Activated CD8-positive, alpha-beta T cell treated with anti-CD3 and anti-CD28 coated beads, Interleukin-2, amount 10 ng/mL, durations not matched to agents 7 days and 5 days (primary cell): ENCODE measurements at places on chromosomes 6 and 20.
A peak's percentile ranks its signal among the peaks of the same experiment; 100 is the strongest.

DNA sequence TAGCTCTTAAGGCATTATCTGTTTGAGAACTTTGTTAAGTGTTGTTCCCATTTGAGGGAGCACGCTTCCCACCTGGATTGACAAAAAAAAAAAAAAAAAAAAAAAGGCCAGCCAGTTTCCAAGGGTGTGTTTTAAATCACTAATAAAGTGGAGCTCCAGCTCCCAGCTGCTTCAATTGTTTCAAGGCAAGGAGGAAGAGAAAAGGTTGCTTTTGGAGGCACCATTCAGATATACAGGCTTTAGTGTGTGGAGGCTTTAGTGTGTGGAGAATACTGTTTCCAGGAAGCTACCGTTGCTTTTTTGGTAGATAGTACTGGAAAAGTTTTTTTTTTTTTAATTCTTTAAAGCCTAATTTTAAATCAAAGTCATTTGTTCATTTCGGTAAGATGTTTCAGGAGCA lies 17.3 kb downstream of the BMP2 start:
- DNase-seq = no peak

DNA sequence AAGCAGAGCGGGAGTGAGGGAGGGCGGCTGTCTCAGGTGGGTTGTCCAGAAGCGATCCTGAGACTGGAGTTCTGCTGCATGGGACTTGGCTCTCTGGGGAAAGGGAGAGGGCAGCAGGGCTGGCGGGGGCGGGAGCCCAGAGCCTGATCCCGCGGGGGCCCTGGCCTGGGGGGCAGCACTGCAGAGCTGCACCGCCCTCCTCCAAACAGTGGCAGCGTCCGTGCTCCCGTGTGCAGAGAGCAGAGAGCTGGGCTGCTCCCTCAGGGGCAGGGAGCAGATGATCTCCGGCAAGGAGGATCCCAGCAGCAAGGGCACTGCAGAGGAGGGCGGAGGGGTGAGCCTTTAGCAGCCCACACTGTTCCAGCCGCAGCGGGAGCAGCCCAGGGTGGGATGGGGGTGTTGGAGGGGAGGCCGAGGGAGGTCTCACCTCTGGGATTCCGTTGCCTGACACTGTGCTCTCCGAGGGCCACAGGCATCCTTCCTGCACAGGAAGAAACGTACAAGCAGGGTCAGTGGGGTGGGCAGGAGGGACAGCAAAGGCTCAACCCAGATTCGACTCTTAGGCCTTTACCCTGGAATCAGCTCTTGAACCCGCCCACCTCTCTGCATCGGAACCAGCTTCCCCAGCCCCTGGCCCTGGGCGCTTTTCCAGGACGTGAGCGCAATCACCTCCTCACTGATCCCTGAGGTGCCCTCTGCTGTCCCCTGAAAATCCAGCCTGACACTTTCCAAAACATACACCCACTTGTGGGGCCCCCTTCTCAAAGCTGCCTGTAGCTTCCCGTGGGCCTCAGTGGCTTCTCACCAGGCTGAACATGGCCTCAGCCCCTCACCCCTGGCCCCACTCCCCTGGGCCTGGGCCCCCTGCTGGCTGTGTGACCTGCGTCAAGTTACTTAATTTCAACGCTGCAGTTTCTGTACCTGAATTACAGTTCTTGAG lies 32.6 kb upstream of the ZBP1 start:
- DNase-seq = no peak

- DNase-seq = no peak
Measured at GRCh38 chr20:1467355-1468116, 887 bp upstream of the NSFL1C start.

- DNase-seq = no peak
Measured at GRCh38 chr6:43921039-43921438, 151.0 kb downstream of the VEGFA start.

DNA sequence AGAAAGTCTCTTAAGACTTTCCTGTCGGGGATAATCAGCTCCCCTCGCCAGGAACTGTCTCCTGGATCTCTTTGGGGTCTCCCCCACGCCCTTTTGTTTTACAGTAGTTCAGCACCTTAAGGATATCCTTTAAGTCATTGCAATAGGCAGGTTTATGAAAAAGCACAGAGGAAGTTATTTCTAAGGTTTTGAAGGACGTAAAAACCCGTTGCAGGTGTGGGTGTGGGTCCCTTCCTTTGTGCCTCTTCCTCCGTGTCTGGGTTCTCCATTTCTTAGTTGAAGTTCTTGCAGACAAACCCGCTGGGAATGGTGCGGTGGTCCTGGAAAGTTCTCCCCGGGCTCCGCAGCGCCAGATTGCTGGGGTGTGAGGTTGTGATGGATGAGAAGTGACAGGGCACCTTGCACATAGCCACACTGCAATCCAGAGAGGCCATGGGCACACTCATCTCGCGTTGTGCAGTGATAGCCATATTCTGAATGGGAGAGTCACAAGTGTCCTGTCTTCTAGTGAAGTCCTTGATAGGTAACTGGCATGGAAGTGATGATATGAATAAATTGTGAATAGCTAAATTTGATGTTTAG lies 65.2 kb downstream of the GTF2H5 start:
- DNase-seq = no peak

DNA sequence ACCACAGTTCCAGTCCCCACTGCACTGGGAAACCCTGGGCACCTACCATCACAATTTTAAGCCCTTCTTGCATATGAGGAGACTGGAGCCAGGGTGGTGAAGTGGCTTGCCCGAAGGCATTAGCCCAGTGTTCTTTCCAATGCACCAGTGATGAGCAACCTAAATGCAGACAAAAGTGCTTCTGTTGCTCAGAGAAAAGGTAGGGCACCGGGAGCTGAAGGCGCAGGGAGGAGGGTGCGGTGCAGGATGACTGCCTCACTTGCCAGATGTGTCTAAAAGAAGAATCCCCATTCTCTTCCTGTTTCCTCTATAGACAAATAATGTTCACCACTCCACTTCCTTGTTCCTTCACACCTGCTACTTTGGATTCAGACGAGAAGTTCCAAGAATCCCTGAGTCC lies 86.5 kb downstream of the QRSL1 start:
- DNase-seq = no peak

DNA sequence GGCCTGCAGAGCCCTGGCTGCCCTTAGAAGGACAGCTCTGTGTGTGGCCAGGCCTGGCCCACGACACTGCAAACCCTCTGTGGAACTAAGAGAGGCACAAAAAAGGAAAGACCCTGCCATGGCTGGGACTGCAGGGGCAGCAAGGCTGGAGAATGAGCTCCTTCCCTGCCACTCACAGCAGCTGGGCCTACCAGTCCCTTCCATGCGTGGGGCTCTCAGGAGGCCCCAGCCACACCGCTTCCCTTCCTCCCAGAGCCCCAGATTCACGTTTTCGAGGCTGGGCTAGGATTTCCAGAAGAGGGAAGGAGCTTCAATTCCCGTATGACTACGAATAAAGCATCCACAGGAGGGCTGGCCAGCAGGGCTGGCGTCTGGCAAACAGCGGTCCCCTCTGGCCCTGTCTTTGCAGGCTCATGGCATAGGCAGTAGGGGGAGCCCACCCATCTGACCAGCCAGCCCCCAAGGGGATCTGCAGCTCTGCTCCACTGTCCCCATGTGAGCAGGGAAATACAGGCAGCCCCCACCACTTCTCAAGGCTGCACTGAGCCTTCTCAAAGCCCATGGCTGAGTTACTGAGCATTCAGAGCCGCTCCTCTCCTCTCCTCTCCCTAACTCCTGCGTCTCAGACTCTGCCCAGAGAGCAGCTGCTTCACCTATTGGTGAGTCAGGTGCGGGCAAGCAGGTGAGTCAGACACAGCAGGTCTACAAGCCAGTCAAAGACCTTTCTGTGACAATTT lies 53.1 kb downstream of the NINL start:
- no peak for DNase-seq

- no peak for DNase-seq
Measured at GRCh38 chr6:7939864-7940228, 29.3 kb upstream of the TXNDC5 start.

- DNase-seq = no peak
Measured at GRCh38 chr20:2800521-2801285, at the start of gene CPXM1. CPXM1 (minus strand) TSS chr20:2800627; CDS start chr20:2800572, 55 bp downstream.

- no peak for DNase-seq
Measured at GRCh38 chr20:25856256-25856884, 159.7 kb upstream of the ZNF337 start.

GRCh38 chr20:58638467-58639181 lies 12.5 kb upstream of the STX16 start:
- no peak for DNase-seq

DNA sequence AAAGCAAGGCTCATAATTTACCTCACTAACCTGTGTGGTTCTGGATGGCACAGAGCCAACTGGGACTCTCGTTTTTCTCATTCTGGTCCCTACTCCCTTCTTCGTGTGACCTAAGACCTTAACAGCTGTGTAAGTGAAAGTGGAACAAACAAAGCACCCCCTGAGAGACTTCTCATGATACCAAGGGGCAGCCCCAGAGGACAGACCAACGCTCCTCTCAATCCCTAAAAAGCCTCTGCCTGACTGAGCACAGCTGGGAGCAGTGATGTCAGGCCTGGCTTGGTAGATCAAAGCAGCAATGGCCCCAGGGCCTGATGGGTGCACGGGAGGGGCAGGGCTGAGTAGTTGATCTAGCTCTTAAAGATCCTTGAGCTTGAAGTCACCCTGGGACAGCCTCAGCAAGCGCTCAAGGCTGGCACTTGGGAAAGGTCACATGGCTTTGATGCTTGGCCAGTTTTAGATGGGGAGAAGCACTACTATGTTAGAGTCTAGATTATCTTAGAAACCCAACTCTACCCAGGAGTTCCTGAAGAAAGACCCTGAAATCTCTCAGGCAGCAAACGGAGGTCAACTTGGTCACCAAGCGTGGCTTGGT lies 16.2 kb upstream of the TGM2 start:
- DNase-seq = no peak

DNA sequence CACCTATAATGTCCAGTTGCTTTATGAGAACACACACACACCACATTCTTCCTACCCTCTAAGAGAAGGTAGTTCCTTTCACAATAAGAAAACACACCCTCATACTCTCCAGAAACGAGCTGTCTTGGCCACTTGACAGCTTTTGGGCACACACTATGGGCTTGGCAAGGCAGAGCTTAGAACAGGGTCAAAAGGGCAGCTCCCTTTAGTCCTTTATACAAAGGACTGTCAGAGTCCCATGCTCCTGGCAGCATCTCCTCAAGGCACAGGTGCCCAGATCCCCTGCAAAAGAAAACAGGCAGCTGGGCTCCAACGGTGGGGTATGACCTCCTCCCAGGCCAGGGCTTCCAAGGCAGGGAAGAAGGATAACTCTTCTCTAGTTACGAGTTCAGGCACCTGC lies 4.9 kb upstream of the LYRM2 start:
- peak; percentile 15 for DNase-seq

DNA sequence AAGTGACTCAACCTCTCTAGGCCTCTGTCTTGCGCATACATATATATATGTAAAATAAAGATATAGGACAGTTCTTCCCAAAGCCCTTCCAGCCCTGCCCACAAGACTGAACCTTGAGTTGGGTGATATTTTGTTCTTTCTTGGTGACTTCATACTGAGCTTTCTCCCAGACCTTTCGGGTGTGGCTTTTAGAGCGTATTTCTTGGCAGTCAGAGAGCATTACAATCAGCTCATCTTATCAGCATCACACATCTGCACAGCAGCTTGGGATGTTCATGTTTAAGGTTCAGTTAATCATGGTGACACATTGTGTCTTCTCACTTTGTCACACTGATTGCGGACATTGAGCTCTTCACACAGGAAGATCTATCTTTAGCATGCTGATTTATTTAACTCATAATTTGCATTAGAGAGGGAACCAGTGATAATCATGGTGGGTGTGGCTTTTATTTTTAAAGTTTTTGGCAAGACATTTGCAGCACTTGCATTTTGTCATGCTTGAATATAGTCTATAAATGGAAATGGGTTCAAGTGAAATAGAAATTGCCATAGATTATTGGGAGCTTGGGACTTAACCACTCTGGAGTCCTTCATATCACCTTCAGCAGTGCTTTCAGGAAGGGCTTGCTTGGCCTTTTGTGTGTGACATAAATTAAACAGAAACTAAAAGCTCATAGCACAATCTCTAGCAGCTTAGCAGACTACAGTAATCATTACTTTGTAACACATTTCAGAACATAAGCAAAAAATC lies 8.3 kb downstream of the KIF3B start:
- DNase-seq = peak; percentile 52

DNA sequence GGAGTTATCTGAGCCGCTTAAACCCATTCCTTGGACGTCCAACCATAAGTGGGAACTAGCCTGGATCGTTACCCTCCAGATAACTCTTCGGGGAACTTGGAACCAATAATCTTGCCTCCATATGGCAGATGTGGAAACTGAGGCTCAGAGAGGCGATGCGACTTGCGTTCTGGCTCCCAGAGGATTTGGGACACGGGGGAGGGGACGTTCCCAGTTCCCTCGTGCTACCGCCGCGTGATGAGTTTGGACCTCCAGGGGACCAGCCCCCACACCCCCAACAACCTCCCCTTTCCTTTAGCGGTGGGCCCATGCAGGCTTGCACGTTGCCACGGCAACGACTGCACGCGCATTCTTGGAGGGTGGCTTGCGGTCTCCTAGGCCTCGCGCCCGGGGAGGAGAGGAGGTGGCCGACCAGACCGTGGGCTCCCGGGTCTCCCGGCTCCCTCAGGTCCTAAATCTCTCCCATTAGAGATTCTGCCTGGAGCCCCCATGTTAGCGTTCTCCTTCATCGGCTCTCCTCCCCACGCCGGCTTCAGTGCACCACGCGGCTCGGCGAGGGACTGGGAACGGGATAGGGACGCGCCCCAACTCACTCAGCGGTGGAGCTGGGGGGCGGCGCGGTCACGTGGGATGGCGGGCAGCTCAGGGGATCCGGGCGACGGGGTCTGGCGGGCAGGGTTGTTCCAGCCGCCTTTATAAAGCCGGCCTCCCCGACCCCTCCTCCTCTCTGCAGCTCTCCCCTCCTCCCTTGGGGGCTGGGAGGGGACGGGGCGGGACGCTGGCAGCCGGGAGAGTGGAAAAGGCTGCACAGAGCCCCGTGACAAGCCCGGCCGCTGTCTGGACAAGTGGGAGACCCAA lies at the start of gene PLTP:
Gene PLTP, minus strand, starts transcription at position 670 of the 858 bp plus-strand sequence. CDS start 703 bp downstream, outside the sequence.
- peak; percentile 58 for DNase-seq

- no peak for DNase-seq
Measured at GRCh38 chr20:20872428-20872827, 160.0 kb upstream of the RALGAPA2 start.

GRCh38 chr20:22944062-22944461 lies 91.0 kb upstream of the SSTR4 start:
- DNase-seq = no peak

GRCh38 chr6:158869826-158870648 lies 50.9 kb upstream of the EZR start:
- DNase-seq = peak; percentile 96

DNA sequence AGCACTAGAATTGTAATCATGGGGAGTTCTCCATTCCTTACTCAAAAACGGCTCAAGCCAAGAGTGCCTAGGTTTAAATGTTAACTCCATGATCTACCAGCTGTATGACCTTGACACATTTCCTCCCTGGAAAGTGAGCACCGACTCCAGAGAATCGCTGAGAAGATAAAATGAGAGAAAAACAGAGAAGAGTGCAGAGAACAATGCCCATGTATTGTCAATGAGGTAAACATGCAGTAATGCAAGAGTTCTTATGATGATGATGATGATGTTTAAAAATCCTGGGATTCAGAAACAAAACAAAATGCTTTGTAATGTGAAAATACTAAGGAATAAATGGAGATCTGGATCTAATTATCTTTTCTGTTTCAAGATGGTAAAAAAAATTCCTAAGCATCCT lies 64.8 kb upstream of the BEND6 start:
- no peak for DNase-seq

GRCh38 chr6:166085500-166085899 lies 82.2 kb downstream of the TBXT start:
- DNase-seq = no peak
